HepG2 (cell line): ENCODE measurements at places on chromosomes 1 and 21. TPM values are rescaled to one million over a fixed set of nuclear protein-coding genes. Genes with fewer than 3 reads are reported as not detected.

DNA sequence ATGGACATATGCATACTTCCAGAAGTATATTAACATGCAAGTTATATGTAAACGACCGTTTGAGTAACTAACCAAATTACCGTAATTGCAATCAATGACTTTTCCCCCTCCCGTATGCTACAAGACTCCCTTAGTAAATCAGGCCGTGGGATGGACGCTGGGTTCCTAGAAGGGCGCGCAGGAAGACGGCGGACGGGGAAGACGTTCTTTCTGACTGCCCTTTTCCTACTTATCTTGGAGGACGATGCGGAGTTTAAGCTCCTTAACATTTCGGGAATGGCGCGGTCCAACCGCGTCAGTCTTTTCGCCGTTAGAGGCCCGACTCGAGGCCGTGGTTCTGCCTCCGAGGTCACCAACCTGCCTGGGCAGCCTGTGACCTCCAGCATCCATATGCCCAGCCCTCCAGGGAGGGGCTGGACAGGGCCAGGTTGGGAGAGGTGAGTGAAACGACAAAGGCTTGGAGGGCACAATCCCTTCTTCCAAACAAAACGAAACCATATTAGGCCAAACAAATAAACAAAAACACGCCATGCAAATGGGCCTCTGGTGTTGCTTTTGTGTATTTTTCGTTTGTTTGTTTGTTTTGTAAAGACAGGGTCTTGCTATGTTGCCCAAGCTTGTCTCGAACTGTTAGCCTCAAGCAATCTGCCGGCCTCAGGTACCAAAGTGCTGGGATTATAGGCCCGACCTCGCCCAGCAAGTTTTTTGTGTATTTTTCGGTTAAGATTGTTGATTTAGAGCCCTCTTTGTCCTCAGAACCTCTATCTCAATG is 873 bp upstream of the PI4KB start:
- DNase-seq = no peak

GRCh38 chr21:35508139-35508888 is 459.2 kb upstream of the RUNX1 start:
- peak; percentile 72 for DNase-seq

- no peak for DNase-seq
These were observed 36.8 kb downstream of the GADD45A start for GRCh38 chr1:67721650-67722291.

DNA sequence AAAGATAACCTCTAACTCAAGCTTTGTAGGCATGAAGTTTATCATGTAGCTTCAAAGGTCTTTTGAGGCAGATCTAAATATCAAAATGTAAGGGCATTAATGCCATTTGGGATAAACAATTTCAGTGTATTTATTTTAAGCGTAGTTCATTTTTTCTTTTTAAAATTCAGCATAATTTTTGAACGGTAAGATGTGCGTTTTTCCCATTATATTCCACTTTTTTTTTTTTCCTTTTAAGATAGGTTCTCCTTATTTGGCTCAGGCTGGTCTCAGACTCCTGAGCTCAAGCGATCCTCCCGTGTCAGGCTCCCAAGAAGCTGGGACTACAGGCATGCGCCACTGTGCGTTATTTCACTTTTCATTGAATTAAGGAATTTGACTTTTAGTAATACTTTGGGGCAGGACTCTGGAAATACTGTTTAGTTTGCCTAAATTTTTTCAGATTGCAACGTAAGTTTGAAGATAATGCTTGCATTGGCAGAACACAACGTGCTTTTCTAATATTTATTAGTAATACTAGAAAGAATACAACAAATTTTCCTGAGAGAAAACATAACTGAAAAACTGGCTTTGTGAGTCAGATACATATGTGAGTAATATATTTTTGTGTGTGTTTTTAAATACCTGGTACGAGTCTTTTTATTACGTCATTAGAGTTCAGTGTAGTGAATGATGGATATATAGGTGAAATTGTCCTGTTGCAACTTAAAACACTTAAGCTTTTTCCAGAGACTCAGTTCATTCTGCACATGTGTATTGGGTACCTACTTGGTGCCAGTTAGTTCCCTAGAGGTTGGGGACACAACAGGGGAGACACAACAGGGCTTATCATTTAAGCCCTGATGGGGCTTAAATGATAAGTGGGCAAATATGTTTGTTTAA is 2.2 kb downstream of the RALGPS2 start:
- DNase-seq = no peak

DNA sequence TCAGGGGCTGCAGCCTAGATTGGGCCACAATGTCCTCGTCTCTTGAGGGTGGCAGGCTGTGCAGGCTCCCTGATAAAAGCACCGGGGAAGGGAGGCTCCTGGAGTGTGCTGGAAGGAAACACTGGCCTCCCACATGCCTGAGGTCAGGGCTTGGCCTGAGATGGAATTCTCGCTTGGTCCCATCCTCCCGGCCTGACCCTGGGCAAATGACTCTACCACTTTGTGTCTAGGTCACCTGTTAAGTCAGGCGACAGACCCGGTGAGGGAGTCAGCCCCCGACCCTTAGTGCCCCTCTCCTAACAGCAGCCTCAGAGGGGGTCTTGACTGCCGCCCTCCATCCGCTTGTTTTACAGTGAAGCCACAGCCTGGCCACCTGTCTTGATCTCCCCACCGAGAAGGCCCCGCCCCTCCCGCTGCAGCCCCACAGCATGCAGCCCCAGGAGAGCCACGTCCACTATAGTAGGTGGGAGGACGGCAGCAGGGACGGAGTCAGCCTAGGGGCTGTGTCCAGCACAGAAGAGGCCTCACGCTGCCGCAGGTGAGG is 2.5 kb downstream of the SMIM1 start:
- DNase-seq = no peak

GRCh38 chr1:244971552-244972216 is 107.3 kb upstream of the HNRNPU start:
- DNase-seq = peak; percentile 5

- no peak for DNase-seq
These were observed 525 bp downstream of the C1QTNF12 start for GRCh38 chr1:1245817-1246576.

GRCh38 chr1:14922942-14923726 is 230.4 kb upstream of the TMEM51 start:
- no peak for DNase-seq

- no peak for DNase-seq
These were observed at the start of gene BATF3 for GRCh38 chr1:212699625-212700222. TSS of gene BATF3 (minus strand) at chr1:212699840. CDS start at chr1:212699762, 78 bp downstream.

- no peak for DNase-seq
These were observed 258.6 kb downstream of the GRIK3 start for GRCh38 chr1:36775716-36776115.

DNA sequence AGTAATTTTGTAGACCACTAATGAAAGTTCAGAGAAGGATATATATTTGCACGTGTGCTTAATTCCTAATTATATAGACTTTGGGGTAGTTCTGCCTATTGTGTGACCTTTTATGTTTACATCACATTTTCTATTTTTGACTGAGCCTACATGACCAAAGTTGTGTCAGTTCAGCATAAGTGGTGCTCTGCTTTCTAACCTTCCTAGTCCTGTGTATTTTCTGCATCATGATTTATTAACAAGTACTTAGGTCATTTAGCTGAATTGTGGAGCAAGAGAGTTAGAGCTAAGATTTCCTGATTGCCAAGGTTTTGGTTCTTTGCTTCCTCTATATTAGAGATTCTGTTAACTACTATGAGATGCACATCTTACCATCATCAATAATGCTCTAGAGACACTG is 176.0 kb downstream of the C1orf21 start:
- DNase-seq = no peak

DNA sequence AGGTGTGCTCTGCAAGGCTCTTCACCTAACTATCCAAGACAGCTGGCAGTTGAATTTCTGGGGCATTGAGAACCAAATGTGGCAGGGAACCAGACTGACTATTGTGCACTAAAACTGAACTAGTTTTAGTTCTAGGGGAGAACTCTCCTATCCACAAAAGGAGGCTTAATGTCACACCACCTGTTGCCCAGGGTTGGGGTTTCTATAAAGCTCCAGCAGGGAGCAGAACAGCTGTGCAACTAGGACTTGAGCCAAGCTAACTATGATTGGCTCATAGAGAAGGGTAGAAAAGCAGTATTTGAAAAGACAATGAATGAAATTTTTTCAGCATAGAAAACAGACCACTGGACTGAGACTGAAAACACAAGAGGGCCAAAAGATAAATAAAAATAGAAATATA is 53.3 kb upstream of the FGGY start:
- DNase-seq = no peak

DNA sequence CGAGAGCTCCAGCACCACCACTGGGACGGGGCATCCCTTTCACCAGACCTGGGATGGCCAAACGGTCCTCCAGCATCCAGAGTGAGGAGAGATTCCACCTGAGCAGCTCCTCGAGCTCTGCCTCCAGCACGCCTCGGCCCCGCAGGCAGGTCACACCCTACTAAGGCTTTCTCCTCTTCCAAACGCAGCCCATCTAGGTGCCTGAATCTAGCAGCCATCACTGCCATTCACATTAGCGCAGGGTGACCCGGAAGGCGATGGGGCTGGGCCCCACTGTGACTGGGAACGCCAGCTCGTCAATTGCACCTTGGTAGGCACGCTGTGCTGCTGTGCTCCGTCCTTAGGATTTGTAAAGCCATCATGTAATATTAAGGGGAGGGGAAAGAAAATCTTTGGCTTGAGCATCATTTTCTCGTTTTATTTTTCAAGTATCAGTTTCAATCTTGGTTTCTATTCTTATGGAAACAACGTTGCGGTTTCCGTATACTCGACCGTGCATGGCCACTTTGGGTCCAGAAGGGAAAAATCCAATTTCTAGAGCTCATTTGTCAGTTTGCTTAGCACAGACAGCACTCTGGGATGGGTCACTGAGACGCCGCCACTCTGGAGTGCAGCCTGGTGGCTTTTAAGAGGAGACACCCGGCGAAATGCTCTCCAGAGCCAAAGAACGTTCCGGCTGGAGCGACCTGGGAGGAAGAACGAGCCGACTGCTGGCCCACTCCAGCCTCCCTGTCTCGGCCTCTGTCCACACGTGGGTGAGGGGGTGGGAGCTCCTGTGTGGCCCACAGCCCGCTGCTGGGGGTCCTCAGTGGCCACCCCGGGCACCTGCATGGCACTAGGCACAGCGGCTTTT is 173.6 kb downstream of the PRDM16 start:
- no peak for DNase-seq

DNA sequence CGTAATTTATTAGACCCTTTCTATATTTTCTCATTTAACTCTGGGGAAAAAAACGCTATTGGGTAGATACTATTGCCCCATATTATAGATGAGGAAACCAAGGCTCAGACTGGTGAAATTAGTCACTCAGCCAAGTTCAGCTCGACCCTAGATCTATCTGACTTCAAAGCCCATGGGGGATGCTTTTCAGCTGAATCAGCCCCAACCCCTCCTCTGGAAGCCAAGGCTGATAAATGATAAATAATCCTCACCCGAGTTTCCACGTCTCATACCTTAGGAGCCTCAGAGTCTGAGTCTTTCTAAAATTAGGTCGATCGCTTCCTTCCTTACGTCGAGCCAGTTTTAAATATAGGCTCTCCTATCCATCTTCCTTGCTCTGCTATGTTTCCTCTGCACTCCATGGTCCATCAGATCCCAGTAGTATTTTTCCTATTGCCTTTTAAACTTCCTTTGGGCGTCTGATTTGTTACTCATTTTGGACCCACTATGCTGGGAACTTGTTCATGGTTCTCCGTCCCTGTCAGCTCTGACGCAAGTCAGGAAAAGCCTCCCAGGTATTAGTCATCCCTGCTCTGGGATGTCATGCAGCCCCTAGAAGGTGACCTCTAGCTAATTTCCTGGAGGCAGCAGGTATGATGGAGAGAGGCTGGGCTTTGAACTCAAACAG is 122.8 kb downstream of the PLPP3 start:
- peak; percentile 67 for DNase-seq

GRCh38 chr1:20477348-20478056 is 8.5 kb downstream of the CAMK2N1 start:
- DNase-seq = no peak

- peak; percentile 27 for DNase-seq
These were observed 21.5 kb upstream of the LEFTY2 start for GRCh38 chr1:225962440-225962975.

- DNase-seq = no peak
These were observed 1.6 kb downstream of the C1orf21 start for GRCh38 chr1:184388319-184388889.

DNA sequence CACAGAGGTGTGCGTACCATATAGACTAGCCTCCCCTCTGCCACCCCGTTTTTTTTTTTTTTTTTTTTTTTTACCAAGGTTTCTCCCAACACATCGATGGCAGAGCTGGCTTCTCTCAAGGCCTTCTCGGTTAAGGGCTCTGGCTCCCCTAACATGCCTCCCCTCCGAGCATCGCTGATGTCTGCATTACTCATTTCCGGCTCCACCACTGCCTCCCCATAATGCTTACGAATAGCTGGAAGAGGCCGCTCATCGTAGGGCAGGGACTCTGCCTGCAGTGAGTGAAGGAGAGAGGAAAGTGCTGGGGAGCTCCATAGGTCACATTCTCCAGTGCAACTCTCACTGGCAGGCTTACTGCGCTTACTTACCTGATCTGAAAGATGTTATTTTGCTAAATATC is 20.6 kb downstream of the CEP104 start:
- DNase-seq = no peak

DNA sequence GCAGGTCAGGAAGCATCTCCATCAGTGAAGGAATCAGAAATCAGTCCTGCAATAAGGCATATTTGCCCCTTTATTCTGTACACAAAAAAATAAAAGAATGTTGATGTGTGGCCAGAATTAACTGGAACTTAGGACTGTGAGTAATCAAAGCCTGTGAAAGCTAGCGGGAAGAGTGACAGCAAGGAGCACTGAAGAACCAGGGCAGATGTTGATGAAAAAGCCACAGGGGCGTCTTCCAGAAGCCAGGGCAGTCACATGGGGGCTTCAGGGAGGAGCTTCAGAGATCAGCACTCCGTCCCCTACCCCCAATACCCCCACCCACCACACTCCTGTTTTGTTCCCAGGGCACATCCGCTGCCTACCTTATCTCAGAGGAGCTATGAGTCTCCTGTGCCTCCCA is 502.8 kb downstream of the AJAP1 start:
- no peak for DNase-seq

GRCh38 chr1:84773195-84773594 is 82.9 kb upstream of the SSX2IP start:
- no peak for DNase-seq

- DNase-seq = no peak
These were observed 62.9 kb upstream of the LRRC7 start for GRCh38 chr1:69504730-69505252.

- no peak for DNase-seq
These were observed 1352.9 kb downstream of the NCAM2 start for GRCh38 chr21:22351076-22351475.

The TEX38 gene
- 0.07 and 0.18 TPM in 2 replicates for polyA plus RNA-seq

The IL19 gene
- not detected in 2 replicates for polyA plus RNA-seq

The RNU1-2 gene
- polyA plus RNA-seq = under 0.01 TPM in 2 replicates

The ADORA3 gene
- polyA plus RNA-seq = 0.09 TPM in 1 of 2 replicates, not detected in the other

The ASAP3 gene
- polyA plus RNA-seq = 32.6 and 39.4 TPM in 2 replicates

The PTPRU gene
- polyA plus RNA-seq = 22.3 and 27.8 TPM in 2 replicates

The HPCAL4 gene
- polyA plus RNA-seq = not detected in 2 replicates

The MCOLN3 gene
- 0.03 and 0.04 TPM in 2 replicates for polyA plus RNA-seq

The LDLRAD1 gene
- 13.5 and 14.0 TPM in 2 replicates for polyA plus RNA-seq

The FALEC gene
- polyA plus RNA-seq = 0.20 and 0.33 TPM in 2 replicates
